ENCODE measurements at places on chromosomes 11 and 22.

DNA sequence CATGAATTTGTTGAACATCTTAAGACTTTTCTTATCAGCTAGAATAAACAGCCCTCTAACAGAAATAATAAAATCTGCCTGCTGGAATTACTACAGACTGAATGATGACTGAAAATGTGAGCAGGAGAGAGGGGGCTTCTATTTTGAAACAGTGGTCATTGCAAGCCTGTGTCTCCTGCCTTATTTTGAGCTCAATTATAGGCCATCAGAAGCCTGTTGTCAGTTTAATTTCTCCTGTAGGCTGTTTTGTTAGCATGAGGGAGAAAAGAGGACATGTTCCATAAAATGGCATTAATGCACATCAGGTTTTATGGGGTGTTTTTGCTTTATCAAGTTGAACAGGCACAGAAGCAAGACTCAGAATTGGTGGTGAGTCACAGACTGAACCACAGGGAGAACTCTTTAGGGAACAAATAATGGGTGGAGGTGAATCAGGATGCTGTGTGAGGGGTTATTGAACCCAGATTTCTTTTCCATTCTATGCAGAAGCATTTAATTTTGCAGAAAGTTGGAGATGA, 129.1 kb downstream of the PARVA start:
- DNase-seq, result peak; percentile 55

DNA sequence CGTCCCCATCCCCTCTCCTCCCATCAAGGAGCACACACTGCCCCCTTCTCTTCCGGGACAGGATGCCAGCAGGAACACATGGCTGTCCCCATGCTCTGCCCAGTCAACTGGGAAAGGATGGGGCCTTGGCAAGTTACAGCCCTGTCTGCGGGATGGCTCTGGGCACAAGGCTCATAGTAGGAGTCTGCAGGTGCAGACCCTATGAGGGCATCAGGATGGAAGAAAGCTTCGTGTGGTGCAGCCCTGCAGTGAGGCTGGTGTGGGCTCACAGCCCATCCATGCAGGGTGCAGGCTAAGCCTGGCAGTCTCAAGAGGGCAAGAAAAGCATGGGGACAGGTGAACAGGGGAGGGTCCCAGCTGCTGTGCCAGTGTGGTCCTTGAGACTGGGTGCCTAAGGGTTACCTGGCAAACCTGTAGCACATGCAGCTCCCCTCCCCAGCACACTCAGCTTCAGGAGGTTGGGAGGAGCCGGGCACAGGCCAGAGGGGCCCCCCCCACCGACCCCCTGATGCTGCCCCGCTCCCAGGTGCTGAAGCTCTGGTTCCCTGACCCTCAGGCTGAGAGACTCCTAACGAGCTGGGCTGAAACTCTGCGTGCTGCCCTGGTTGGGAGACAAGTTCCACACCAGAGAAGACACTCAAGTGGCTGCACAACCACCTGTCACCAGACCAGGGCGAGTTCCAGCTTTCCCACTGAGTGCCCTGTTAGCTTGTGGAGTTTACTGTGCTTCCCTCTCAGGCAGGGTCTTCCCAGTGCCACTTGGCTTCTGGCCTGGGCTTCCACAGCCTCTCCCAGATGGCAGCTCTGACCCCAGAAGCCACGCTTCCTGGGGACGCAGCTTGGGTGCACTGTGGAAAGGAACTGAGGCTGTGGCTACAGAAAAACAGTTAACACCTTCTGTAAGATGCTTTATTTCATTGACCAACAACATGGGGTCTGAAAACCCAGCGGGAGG, 3.3 kb upstream of the SCARF2 start:
- no peak for DNase-seq

DNA sequence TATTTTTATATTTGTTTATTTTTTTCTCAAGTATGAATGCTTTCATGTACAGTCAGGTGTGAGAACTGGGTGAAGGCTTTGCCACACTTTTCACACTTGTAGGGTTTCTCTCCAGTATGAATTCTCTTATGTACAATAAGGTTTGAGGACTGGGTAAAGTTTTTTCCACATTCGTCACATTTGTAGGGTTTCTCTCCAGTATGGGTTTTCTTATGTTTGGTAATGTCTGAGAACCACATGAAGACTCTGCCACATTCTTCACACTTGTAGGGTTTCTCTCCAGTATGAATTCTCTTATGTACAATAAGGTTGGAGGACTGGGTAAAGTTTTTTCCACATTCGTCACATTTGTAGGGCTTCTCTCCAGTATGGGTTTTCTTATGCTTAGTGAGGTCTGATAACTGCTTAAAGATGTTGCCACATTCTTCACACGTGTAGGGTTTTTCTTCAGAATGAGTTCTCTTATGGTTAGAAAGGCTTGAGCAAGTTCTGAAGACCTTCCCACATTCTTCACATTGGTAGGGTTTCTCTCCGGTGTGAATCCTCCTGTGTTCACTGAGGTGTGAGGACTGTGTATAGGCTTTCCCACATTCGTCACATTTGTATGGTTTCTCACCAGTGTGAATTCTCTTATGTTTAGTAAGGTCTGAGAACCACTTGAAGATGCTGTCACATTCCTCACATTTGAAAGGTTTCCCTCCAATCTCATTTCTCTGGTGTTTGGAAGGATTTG, 19.7 kb downstream of the ZNF195 start:
- no peak for DNase-seq

GRCh38 chr11:58451585-58451984, 9.5 kb upstream of the OR5B12 start:
- no peak for DNase-seq

GRCh38 chr11:114847306-114847975, 169.1 kb downstream of the NXPE2 start:
- DNase-seq, result no peak

- no peak for DNase-seq
Observed at GRCh38 chr11:65502274-65502554, 3.4 kb downstream of the MALAT1 start.

DNA sequence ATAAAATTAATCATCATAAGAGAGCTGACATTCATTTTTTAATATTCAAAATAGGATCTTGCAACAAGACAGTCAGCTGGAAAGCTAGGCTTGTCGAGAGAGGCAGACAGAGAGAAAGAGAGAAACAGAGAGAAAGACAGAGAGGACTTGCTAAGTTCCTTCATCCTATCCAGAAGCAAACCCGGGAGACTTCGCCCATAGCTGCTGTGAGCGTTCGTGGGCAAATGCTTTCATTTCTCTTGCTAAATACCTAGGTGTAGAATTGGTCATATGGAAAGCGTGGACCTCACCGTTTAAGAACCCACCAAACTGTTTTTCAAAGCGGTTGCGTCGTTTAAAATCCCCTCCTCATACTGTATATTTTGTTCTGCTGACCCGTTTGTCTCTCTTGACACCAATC, 25.3 kb upstream of the KRTAP5-6 start:
- DNase-seq, result no peak

GRCh38 chr22:40719599-40719998, 40.3 kb downstream of the MCHR1 start:
- no peak for DNase-seq

DNA sequence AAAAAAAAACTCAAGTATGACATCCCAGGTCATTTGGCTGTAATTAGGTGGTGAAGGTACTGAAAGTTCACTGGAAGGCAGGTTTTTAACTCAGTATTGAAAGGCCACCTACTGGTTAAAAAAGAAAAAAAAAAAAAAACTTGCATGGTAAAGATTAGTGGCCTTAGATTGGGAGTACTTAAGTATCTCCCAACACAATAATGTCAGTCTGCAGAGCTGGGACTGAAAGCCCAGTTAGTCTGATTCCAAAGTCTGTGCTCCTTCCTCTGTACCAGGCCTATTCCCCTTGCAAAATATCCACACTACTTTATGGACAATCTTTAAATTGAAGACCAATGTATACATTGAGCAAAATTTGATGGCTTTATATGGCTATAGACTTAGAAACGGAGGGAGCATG, 85.5 kb downstream of the NOX4 start:
- DNase-seq, result peak; percentile 6

DNA sequence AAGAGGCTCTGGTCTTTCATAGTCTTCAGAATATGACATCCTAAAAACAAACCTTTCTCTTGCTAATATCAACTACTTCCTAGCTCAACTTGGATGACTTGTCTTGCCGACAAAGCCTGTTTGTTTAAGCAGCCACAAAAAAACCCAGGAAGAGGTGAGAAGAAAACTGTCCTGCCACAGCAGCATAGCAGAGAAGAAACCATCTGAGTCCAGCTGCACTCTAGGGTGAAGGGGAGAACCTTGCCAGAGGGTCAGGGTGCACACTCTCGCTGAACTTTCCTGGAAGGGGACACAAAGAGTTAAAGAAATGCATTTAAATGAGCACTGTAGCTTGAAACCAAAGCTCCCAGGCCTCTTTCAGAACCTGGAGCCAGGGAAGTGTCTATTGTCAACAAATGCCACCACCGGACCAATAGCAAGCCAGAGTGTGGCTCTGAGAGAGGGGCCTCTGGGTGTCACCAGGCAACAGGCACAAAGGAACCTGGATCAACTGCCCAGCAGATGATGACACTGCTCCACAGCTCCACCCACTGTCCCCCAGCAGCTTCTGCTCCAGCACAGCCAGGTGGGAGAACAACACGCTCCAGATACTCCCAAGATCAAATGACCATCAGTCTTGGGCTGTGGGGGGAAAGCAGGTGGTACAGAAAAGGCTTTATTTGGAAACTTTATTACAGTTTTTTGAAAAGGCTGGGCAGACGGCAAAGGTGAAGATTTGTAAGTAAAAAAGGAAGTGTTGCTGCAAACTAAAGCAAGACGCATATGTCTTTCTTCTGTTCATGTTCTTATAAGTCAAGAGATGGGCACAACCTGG, 105.7 kb downstream of the RASSF10 start:
- DNase-seq, result no peak

GRCh38 chr11:102047305-102047924, at the start of gene CFAP300:
CFAP300 (plus strand) TSS chr11:102047437; CDS start chr11:102047471, 34 bp downstream.
- DNase-seq, result peak; percentile 92

GRCh38 chr11:111526501-111526900, 11.9 kb downstream of the HOATZ start:
- DNase-seq, result peak; percentile 81

DNA sequence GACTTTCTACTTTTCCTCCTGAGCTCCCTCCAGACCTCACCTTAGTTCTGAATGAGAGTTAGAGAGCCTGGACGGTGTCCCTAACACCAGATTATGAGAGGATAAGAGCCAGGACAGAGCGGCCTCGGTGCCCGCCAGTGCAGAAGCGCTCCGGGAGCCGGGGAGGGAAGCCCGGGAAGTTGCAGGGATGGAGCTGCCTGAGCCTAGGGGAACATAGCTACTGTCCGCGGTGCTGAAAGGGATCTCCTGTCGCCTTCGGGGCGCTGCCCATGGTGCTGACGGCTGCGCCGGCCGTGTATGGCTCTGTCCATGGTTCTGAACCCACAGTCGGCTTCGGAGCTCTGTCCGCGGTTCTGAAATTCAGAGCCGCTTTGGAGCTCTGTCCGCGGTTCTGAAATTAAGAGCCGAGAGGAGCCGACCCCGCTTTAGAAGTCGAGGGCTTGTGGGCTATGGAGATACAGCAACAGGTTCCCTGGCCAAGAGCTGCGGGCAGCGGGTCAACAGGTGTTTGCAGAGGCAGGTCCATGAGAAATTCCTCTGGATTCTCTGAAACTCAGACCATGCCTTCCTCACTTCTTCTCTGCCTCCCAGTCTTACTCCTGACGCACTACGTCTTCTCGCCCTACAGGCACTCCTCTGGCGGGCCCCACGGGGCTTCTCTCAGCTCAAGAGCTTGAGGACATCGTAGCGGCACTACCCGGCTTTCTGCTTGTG, 814 bp downstream of the NPAS4 start:
- DNase-seq, result peak; percentile 87

GRCh38 chr11:124748481-124749343, 3.3 kb downstream of the VSIG2 start:
- peak; percentile 7 for DNase-seq

- peak; percentile 44 for DNase-seq
Observed at GRCh38 chr11:77710358-77710757, 72.8 kb upstream of the CLNS1A start.

DNA sequence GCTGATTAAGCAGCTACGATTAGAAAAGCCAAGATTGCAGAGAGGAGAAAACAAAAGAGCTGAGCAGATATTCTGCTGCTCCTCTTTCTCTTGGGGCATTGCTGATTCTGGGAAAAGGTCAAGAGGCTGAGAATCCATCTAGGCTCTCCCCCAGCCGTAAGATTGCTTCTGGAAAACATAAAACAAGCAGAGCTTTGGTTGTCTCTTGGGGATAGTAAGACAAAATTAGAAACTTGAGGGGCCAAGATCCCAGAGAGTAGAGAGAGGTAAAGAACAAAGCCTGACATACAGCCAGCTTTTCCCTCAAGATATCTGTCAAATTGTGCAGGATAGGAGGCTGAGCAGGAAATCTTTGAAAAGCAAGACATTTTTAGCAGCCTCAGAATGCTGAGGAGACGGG, 158.2 kb downstream of the TTC28 start:
- no peak for DNase-seq

GRCh38 chr11:78684377-78684776, 109.7 kb upstream of the NARS2 start:
- peak; percentile 11 for DNase-seq

GRCh38 chr11:123020968-123021367, 39.3 kb upstream of the BSX start:
- peak; percentile 50 for DNase-seq

DNA sequence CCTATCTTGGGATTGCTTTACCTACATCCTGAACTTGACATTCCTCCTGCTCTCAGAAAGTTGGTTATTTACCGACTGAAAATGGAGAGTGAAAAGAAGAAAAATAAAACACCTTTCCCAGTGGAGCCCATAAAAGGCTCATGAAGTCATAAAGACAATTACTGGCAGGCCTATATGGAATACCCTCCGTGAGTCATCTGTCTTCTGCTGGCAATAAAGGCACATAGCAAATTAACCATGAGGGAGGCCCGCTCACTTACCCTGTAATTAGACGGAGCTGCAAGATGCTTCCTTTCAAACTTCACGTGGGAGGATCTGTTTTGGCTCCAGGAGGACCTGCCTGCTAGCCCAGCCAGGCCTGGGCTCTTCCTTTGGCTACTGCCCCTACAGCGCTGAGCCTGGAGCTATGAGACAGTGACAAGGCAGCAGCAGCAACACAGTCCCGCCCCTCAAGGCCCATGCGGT, 540.4 kb downstream of the BUD13 start:
- DNase-seq, result no peak

GRCh38 chr11:104946907-104947306, 21.5 kb downstream of the CASP4 start:
- peak; percentile 63 for DNase-seq

DNA sequence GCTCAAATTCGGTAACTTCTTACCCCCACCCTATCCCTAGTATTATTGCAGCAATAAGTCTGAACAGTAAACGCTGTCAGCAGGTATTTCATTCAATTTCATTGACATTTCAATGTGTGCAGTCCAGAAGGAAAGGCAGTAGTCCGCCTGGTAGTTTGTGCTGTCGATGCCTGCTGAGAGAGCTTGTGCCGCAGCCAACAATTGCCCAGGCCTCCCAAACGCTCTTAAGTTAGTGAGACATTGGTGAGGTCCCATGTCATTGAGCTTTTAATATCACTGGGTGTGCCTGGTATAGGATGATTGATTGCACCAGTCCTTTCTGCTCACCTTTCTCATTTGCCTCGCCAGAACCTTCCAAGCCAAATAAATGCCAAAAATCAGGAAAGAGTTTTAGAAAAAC, 28.1 kb downstream of the ALKBH3 start:
- DNase-seq, result no peak
